Retina (tissue), 1 donor: ENCODE measurements at places on chromosomes 2 and 18.

DNA sequence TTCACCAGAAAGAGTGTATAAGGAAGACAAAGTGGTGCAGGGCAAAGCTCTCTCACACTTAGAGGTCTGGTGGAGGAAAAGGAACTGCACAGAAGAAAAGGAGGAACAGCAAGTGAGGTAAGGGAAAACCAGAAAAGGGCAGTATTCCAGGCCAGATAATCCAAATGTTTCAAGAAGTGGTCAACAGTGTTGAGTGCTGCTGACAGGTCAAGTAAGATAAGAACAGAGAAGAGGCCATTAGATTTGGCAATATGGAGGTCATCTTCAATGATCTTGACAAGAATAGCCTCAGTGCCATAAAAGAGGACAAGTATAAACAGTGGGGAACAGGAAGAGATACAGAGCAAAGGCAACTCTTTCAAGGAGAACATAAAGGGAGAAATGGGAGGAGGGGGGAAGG is 15.0 kb downstream of the ADD2 start:
- DNase-seq: no peak

DNA sequence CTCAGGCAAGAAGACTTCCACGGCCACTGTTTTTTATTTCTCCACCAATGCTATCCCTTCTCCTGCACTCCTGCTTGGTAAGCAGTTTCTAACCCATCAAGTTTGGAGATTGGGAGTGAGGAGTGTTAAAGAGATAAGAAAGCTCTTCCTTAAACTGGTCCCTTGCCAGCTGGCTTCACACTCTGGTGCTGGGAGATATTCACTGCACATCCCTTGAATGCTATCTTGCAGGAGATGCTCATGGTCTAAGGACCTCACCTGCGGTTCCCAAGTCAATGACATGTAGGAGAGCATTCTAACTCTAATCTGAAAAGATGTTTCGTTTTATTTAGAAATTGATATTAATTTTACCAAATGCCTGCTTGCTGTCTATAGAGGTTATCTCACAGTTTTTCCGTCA is 28.2 kb upstream of the CYRIA start:
- DNase-seq: no peak

DNA sequence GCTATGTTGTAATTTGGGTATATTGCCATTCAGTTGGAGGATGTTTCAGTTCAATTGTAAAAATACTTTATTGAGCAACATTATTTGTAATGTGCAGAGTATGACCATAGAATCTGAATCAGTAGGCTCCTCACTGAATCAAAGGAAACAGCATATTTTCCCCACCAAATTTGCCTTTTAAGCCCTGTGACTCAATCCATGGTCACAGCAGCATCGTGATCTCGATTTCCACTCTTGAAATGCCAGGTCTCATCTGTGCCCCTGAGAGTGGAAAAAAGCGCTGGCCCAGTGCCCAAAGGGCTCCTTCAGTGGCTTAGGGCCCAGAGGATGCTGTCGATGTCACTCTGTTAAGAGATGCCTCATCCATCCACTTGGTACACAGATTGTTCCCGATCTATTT is 57.5 kb downstream of the FHOD3 start:
- no peak for DNase-seq

DNA sequence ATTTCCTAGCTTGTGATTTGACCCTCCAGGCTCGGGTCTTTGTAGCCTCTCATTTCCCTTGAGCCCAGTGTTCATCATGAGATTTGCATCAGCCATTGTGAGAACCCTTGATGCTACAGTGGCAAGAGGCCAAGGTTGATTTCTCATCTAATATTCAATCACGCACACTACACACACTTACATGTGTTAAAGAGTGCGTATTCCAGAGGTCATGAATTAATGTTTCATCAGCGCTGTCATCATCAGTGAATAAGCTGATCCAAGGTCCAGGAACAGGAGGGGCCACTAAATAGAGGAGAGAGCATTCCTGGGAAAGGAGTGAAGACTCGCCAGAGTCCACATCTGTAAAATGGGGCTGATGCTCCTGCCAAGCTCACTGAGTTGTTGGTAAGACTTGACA is 276.1 kb upstream of the SIX2 start:
- no peak for DNase-seq

DNA sequence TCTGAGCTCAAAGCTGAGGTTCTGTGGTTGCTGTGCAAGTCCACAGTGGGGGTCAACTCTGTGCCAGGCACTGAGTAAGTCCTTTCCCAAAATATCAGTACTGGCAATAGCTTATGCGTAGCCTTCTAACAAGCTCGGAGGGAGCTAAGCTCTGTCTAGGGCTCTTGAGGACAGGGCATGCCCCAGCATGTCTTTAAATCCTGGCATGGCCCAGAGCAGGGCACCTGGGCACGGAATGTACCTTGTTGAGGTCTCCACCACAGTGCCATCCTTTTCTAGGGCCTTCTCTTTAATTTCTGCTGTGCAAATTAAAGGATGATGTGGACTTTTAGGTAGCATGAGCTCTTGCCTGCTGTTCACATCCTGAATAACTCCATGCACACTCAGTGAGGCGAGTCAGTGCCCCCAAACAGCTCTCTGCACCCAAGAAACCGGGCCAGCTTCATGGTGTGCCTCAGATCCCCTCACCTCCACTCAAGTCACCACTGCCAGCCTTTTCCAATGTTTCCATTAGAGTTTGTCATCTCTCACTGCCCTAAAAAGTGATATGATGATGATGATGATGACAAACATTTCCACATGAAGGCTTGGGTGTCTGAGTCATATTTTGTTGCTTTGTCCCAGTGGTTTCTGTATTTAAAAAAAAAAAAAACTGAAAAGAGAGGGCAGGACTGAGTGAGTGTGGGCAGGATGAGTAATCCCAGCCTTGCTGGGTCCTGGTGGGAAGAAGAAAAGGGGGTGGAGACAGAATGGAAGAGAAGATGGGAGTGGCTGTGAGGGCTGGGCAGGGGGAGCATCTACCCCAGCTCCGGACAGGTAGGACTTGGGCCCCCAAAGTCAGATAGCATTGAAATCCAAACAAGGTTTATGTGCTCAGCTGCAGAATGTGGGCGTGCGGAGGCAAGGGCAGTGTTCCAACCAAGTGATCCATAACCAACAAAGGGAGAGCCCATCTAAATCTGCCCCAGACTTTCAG is 78.9 kb downstream of the ZBTB7C start:
- no peak for DNase-seq

DNA sequence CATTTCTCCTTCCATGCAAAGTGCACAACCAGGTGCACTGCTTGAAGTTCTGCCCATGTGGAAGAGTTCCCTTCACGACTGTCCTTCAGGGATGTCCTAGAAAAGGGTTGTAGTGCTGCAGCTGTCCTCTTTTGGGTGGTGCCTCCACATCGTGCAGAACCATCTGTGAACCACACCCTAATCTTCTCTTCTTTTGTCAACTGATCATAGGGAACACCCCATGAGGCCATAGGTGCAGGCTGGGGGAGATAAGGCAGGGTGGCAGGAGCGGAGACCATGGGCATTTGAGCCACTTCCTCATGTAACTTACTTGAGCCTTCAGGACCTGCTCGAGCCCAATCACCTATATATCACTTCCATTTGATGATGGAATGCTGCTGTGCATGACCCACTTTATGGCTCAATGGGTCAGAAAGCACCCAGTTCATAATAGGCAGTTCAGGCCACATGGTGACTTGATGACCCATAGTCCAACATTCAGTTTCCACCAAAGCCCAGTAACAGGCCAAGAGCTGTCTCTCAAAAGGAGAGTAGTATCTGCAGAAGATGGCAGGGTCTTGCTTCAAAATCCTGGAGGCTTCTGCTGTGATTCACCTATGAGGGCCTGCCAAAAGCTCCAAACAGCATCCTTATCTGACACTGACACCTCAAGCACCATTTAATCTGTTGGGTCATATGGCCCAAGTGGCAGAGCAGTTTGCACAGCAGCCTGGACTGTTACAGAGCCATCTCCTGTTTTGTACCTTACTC is 84.7 kb upstream of the CYRIA start:
- DNase-seq: no peak

DNA sequence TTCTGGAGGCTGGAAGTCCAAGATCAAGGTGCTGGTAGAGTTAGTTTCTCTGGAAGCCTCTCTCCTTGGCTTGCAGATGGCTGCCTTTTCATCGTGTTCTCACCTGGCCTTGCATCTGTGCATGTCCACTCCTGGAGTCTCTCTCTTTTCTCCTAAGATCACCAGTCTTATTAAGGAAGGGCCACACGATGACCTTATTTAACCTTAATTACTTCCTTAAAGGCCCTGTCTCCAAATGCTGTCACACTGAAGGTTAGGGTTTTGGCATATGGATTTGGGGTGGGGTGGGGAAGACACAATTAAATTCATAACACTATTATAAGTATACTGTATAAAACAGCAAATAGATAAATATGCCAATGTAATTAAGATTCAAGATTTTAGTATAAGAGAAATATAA is 402.4 kb upstream of the HS6ST1 start:
- DNase-seq: no peak

DNA sequence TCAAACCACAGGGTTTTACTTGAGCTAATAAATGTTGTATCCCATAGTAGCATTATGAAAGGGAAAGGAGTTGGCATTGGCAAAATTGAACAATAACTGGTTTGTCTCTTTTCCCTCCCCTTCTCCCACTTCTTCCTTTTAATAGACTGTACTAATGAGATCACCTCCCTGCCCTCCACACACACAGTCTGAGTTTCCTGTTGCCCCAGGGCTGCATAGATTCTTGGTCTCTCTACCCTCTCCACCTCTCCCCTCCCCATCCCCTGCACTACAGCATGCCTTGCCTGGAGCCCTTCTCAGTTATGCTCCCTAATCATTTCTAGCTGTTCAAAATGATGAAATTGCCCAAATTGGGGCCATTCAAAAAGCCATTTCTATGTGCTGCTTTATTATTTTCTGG is 37.2 kb upstream of the NEMP2 start:
- peak; percentile 44 for DNase-seq

DNA sequence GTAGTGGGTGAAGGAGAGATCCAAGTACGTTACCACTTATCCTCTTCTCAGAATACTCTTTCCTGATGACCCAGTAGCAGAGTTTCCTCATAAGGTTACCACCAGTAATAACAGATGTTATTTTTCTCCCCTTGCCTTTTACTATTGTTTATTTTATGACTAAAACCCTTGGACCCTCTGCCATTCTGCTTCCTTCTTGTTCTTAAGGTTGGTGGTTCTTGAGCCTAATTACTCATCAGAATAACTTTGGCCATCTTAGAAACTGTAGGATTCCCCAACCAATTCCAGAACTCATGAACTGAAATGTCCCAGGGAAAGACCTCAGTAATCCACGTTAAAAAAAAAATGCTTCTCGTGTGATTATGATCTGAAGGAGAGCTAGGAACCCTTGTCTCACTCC is 64.9 kb downstream of the CHST9 start:
- no peak for DNase-seq

DNA sequence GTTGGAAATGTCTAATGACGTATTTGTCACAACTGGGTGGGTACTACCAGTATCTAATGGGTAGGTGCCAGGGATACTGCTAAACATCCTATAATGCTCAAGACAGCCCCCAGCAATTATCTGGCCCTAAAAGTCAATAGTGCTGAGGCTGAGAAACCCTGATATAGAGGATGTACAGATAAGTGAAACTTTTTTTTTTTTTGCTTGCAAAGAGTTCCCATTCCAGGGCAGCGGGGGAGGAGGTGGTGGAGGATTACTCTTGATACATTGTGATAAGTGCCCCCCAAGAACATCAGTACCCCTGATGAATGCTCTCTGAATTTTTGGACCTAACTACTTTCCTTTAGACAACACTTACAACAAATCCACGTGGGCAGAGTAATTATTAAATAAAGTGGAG is 329.7 kb upstream of the SPRED2 start:
- DNase-seq: no peak

- DNase-seq: no peak
Measured at GRCh38 chr2:182456784-182457183, 29.9 kb upstream of the PDE1A start.

GRCh38 chr18:74679006-74679678 is 81.5 kb downstream of the ZNF407 start:
- no peak for DNase-seq

DNA sequence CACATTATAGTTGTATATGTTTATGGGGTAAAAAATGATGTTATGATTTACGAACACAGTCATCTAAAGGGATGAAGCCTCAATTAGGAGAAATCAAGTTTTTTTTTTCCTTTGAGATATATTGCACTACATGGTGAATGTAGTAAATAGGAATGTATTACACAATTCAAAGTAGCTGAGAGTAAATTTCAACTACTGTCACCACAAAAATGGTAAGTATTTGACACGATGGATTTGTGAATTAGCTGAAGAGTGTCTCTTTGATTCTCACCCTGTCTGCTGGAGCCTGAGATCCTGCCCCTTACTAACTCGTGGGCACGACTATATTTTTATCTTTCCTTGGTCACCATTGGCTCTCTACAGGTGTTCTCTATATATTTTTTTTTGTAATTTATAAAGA is 540.4 kb upstream of the DSEL start:
- DNase-seq: no peak

- peak; percentile 48 for DNase-seq
Measured at GRCh38 chr18:76875390-76876325, 53.3 kb downstream of the ZNF236 start.

- no peak for DNase-seq
Measured at GRCh38 chr2:230129343-230129742, 60.6 kb upstream of the SLC16A14 start.

- no peak for DNase-seq
Measured at GRCh38 chr2:64792300-64792699, 138.6 kb upstream of the SERTAD2 start.

- DNase-seq: no peak
Measured at GRCh38 chr18:22828171-22828570, 105.0 kb upstream of the RBBP8 start.

GRCh38 chr2:56287974-56288373 is 104.2 kb downstream of the CCDC85A start:
- DNase-seq: no peak
